ENCODE measurements at places on chromosomes 16 and 17.

- DNase-seq, result no peak
Observed at GRCh38 chr16:20114356-20114755, 40.7 kb upstream of the GPR139 start.

DNA sequence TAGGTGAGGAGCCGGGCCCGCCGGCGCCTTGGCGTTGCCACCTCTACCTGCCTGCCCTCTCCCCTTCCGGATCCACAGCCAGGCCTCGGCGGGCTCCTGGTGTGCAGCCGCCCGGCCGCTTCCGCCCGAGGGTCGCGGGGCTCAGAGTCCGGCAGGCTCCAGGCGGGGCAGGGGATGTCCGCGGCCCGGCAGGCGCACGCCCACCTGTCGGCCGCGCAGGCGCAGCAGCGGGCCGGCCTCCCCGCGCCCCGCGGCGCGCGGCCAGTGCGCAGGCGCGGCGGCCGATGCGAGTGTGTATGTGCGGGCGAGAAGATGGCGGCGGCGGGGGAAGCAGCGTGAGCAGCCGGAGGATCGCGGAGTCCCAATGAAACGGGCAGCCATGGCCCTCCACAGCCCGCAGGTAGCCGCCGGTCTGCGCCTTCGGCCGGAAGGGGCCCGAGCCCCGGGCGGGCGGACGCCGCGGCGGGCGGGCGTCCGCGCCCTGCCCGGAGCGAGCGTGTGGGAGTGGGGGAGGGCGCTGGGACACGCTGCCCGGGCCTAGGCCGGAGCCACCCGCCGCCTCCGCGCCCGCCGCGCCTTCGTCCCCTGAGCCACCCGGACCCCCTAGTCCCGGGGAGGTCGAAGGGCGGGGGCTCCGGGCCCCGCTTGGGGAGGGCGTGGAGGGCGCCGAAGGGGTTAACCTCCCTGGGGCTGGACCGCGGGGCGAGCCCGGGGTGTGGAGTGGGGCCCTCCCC lies at the start of gene USP10:
USP10 (plus strand) TSS at position 289 of the 734 bp plus-strand sequence; CDS start at position 380, 91 bp downstream.
- DNase-seq, result peak; percentile 89

- no peak for DNase-seq
Observed at GRCh38 chr17:67642488-67642887, 75.2 kb upstream of the NOL11 start.

- DNase-seq, result peak; percentile 29
Observed at GRCh38 chr17:32503251-32504165, 16.7 kb downstream of the CDK5R1 start.

DNA sequence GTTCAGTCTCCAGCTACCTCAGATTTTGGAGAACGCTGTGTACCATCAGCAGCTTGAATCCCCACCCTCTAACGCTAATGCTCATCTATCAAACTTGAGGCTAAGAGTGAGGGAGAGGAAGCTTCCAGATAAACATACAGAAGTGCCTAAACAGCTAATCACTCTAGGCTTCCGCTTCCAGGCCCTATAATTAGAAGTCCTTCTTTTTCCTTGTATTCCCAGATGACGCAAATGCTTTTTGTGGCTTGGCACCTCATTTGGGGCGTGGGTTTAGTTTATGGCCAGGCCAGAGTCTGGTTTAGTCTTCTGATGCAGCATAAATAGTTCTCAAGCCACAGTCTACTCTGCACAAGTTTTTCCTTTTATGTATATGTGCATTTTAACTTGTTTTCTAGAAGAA lies 263.4 kb downstream of the BCAS3 start:
- no peak for DNase-seq

GRCh38 chr16:17497648-17498047 lies 26.9 kb upstream of the XYLT1 start:
- no peak for DNase-seq

DNA sequence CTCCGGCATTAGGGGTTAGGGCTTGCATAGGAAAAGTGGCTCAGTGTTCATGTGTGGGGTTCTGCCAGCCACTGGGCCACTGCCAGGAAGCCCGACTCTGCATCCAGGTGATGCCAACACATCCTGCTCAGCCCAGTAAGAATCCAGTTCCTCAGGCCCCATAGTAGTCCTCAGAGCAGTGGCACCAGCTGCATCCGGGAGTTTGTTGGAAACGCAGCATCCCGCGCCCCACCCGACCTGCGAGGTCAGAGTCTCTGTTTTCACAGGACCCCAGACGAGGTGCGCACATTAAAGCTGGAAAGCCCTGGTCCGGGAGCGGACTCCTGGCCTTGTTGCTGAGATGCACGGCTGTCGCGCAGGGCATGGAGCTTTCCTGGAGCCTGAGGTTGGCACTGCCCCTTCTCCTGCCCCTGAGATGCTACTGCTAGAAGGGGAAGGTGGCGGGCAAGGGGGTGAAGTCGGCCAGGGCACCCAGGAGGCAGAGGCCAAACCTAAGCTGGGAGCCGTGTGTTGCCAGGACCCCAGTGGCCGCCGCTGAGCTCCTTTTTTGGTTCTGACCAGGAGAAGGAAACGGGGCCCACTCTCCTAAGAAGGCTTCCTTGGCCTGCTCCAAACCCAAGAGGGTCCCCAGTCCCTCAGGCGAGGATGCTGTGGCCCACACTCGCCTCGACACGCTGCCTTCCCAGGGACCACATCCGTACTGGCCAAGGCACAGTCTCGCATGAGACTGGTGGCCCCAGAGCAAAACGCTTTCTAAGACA lies 44.4 kb downstream of the NOS2 start:
- DNase-seq, result no peak

GRCh38 chr16:47627085-47627639 lies 166.0 kb downstream of the PHKB start:
- DNase-seq, result no peak

GRCh38 chr17:6661464-6661848 lies 9.9 kb downstream of the C17orf100 start:
- DNase-seq, result no peak

GRCh38 chr17:63558441-63558840 lies 8.2 kb downstream of the DCAF7 start:
- DNase-seq, result no peak

- no peak for DNase-seq
Observed at GRCh38 chr16:3643095-3643730, 11.3 kb upstream of the DNASE1 start.

DNA sequence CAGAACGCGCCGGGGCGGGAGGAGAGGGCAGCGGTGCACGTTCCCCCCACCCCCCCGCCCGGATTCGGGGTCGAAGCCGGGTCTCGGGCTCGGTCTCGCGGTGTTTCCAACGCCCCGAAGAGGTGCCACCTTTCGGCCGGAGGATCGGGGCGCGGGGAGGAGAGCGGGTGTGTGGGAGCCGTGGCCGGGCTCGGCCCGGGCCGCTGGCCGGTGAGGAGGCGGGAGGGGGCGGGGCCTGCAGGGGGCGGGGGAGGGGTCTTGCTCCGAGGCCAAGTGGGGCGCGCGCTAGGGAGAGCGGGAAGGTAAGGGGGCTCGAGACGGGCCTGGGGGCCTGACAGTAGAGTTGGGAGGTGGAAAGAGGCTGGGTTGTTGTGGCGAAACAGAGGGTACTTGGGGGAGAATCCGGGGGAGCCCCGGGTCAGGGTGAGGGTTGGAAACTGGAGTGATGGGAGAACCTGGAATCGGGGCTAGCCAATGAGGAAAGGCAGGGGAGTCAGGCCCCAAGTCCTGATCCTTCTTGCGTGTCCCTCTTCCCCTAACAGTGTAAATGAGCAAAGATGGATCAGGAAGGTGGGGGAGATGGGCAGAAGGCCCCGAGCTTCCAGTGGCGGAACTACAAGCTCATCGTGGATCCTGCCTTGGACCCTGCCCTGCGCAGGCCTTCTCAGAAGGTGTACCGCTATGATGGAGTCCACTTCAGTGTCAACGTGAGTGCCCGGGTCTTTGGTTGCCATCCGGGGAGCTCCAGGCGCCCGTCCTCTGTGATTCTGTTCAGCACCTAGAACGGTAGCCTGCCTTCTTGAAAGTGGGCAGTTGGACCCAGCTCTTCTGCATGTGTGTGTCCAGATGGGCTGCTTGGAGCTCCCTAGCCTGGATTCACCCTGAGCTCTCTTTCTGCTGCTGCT lies 873 bp downstream of the SETD1A start:
- peak; percentile 14 for DNase-seq

GRCh38 chr17:63369233-63369632 lies 76.9 kb downstream of the CYB561 start:
- DNase-seq, result no peak

DNA sequence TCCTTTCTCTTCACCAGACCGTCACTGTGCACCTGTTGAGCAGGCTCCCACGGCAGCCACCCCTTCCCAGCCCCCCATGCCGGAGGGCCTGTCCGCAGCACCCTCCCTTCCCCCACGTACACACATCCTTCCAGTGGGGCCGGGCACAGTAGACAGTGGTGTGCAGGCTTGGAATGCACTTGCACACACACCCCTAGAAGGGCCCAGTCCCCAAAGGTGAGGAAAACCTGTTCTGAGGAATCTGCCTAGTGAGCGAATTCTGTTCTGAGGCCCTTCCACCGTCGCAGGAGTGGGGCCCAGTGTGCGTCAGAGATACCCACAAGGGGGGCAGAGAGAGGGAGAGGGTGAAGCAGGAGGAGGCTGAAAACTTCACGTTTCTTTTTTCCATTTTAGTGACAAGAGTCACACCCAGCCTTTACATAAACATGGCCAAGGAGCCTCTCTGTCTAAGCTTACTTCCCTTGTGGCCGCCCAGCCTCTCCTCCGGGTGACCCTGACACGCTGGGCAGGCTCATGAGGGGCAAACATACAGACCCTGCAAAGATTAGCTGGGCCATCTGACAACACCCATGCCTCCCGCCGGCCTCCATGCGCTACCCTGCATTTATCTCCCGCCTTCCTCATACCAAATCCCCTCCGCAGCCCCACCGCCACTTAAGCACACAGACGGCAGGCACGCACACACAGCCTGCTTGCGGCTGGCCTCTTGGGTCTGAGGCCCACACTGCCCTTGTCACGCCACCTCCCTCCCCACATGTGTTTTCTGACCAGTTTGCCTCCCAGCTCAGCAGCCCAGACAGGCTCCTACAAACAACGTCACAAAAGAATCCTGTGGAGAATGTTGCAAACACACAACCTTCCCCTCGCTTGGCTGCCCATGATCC lies 1.8 kb downstream of the ZBTB4 start:
- peak; percentile 65 for DNase-seq

DNA sequence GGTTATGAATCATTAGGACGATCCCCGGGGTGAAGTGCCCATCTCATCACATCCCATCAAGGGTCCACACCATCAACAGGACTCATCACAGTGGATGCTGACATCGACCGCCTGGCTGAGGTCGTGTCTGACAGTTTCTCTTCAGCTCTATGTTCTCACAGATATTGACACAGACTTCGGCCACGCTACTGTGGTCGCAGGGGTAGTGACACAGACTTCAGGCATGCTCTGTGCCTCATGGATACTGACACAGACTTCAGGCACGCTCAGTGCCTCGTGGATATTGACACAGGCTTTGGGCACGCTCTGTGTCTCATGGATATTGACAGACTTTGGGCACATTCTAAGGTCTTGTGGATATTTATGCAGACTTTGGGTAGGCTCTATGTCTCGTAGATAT lies 50.1 kb downstream of the KLHDC4 start:
- no peak for DNase-seq

GRCh38 chr17:57108671-57109392 lies 23.8 kb downstream of the AKAP1 start:
- no peak for DNase-seq

GRCh38 chr17:44775838-44776621 lies 17.2 kb downstream of the ADAM11 start:
- no peak for DNase-seq

- DNase-seq, result peak; percentile 80
Observed at GRCh38 chr17:1629504-1630310, 1.1 kb upstream of the SLC43A2 start.

GRCh38 chr17:47172696-47173565 lies 16.2 kb downstream of the CDC27 start:
- no peak for DNase-seq

GRCh38 chr16:4315186-4316107 lies at the start of gene GLIS2:
Gene GLIS2, plus strand, starts transcription at chr16:4316067. Its CDS starts 16,214 bp downstream, at chr16:4332281.
- DNase-seq, result peak; percentile 70

GRCh38 chr17:8732406-8733085 lies 12.1 kb downstream of the CCDC42 start:
- no peak for DNase-seq

DNA sequence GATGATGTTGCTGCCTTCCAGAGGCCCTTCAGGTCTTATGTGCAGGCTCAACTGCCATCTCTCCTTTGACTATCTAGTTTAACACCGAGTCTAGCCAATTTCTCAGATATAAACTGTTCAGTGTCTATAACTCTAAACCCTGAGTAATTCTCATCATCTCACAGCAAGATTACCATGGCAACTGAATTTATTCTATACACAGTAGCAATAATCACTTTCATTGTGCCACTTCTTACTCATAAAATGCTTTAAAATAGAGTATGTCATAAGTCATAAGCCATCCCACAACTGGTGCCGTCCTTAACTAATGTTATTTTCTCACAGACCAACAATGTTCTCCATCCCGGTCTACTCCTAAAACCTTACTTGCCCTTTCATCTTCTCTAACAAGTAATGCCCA lies 45.0 kb downstream of the SYNRG start:
- DNase-seq, result no peak

- DNase-seq, result no peak
Observed at GRCh38 chr16:19705146-19705501, 12.9 kb downstream of the KNOP1 start.

GRCh38 chr17:44830359-44831288 lies 537 bp upstream of the GJC1 start:
- DNase-seq, result peak; percentile 53

All from ELF-1 (cell line).